Caudate nucleus (tissue), 63 donors: ENCODE measurements at places on chromosomes 3 and 15.

- DNase-seq: no peak
Observed at GRCh38 chr3:52245322-52246263, at the start of gene PPM1M. PPM1M (plus strand) TSS chr3:52245759; CDS start chr3:52245825, 66 bp downstream.

DNA sequence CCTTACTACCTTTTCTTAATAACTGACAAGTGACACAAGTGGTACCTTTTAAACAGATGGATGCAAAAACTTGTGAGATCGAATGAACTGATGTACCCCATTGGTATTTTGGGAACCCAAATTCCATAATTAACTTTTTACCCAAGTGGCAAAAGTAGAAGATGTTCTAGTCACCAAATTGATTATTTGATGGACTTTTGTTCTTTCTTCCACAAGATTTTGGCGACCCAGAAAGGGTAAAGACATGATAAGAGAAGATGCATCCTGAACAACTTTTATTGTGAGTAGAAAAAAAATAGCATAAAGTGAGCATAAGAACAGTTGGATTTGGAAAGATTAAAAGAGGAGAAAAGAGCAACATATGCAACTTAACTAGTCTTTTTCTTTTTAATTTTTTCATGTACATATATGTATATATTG is 159.5 kb downstream of the TIGIT start:
- DNase-seq: no peak

- no peak for DNase-seq
Observed at GRCh38 chr3:123124971-123125370, 58.1 kb downstream of the PDIA5 start.

- no peak for DNase-seq
Observed at GRCh38 chr3:66115858-66116654, 77.3 kb upstream of the MAGI1 start.

DNA sequence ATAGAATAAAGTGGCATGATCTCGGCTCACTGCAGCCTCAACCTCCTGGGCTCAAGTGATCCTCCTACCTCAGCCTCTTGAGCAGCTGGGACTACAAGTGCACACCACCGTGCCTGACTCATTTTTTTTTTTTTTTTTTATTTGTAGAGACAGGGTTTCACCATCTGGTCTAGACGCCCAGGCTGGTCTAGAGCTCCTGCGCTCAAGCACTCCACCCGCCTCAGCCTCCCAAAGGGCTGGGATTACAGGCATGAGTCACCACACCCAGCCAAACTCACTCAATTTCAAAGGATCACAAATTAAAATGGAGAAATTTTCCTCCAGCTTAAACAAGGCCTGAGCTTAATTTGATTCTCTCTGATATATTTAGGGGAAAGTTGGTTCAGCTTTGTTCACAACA is 27.3 kb upstream of the NMB start:
- DNase-seq: no peak

DNA sequence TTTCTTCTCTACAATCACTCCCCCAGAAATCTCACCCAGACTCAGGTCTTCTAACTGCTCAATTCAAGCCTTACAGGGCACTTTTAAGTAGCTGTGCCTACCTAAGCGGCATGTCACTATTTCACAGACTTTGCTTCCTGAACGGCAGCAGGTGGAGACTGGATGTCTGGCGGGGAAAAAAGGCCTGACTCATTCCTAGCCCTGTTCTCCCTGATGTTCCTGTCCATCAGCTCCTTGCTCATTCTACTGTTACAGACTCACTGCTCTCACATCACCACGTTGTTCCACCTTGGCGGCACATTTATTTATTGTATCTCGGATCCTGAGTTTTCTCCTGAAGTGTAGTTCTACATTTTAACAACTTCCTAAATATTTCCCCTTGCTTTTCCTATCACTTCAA is 52.6 kb upstream of the ATP11B start:
- no peak for DNase-seq

DNA sequence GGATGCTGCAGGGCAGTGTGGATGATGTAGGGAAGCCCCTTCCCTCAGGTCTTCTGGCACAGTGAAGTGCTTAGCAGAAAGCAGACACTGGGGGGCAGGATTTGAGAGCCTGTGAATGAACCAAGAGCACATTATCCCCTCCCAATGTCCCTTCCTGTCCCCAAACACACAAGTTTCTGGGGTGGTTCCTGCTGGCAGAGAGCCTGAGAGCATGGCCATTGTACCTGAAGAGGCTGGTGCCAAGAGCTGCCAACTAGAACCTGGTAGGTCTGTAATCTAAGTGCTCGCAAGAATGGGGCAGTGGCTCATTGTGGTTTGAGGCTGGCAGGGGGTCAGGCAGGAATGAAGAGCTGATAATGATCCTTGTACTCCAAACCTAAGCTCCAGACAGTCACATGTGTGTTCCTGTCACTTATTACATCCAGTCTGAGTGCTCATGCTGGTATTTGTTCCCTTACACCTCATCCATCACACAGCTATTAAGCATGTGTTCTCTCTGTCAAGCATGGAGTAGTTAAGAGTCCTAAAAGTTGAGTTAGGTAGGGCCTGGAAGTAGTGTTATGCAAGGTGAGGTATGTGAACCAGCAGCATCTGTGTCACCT is 6.7 kb upstream of the CCR1 start:
- DNase-seq: no peak

- no peak for DNase-seq
Observed at GRCh38 chr3:183159333-183159732, 3.2 kb downstream of the LAMP3 start.

GRCh38 chr15:78110096-78110495 is 17.7 kb downstream of the SH2D7 start:
- no peak for DNase-seq

DNA sequence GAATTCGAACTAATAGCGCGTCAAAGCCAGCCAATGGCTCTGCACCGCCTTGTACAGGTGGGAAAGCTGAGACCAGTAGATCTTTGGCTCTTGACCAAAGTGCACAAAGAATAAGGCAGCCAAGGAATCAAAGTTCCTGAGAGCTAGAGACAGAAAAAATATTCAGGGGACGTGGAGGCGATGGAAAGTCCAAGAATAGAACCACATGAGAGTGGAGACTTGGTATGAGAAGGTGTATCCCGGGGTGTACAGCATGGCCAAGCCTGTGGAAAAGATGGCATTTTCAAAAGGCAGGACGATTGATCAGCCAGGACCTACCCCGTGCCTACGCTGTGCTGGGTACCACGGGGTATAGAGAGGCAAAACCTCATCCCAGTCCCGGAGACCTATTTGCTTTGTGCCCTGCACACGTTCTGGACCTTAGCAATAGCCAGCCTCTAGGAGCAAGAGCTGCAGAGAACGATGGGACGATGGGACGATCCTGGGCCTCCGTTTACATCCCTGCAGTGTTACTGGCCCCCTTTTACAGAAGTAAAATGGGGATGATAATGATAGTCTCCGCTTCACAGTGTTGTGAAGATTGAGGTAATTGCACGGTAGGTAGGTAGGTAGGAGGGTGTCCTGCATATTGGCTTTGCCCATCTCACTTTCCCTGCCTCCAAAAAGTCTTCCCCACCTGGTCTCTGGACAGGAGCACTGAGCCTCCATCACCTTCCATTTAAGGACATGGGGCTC is 583 bp upstream of the RBSN start:
- peak; percentile 3 for DNase-seq

- no peak for DNase-seq
Observed at GRCh38 chr15:71485094-71485693, 325.2 kb upstream of the NR2E3 start.

DNA sequence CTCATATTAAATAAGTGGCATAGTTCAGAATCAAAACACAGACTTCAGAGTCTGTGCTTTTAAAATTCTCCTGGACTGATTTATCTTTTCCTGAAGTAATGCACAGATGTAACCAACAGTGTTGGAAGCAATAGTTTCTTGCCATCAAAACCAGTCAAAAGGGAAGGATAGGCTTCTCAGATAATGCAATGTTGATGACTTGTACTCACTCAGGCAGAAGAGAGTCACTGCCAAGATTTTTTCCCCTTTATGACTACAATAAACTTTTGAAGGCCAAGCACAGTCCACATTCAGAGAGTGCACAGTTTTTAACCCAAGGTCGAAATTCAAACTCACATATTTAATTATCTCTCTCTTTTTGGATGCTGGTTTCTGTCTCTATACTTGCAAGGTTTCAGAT is 305.0 kb upstream of the SGO1 start:
- no peak for DNase-seq

GRCh38 chr3:72633121-72633520 is 215.1 kb downstream of the SHQ1 start:
- DNase-seq: no peak

DNA sequence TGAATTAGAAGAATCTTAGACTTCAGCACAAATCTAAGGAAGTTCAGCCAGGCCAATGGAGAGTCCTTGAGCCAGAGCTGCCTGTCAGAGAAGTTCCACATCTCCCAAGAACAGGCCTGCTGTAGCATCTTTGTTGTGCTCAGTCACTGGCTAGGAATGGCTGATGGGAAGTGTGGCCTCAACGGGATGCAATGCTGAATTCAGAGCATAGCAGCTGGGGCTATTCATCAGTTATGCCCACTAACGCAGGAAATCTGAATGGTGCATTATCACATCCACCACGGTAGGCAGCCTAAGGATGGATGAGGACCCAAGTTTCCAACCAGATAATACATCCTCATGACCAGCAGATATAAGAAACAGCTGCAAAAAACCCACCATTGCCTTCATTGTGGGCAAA is 3.2 kb upstream of the EIF1B start:
- no peak for DNase-seq

DNA sequence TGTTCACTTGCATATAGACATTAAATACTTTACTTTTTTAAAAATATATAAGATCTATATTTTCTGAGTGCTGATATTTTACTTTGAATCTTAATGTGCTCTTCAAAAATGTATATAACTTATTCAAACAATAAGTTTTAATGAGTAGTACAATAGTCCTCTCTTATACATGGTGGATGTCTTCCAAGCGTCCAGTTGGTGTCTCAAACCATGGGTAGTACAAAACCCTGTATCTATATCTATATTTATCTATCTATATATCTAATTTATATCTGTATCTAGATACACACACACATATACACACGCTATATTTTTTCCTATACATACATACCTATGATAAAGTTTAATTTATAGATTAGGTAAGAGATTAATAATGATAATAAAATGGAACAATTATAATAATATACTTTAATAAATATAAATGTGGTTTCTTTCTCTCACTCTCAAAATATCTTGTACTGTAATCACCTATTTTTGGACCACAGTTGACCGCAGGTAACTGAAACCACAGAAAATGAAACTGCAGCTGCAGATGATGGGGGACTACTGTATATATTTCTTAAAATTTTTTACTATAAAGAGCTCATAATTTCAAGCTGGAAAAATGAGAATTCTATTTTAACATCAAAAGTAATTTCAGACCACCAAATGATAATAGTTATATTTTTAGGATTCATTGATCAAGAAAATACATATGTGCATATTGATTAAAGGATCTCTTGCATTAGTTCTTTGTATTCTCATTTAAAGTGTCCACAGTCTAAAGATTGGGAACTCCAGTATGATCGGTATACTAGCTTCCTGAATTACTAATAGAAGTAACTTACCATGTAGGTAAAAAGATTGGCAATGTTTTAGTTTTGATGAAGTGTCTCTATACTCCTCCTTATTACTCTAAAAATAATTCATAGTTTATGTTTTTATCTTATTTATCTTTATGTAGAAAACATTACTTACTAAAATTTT is 215.1 kb upstream of the MLF1 start:
- DNase-seq: no peak

- no peak for DNase-seq
Observed at GRCh38 chr3:107803170-107803569, 280.4 kb downstream of the BBX start.

DNA sequence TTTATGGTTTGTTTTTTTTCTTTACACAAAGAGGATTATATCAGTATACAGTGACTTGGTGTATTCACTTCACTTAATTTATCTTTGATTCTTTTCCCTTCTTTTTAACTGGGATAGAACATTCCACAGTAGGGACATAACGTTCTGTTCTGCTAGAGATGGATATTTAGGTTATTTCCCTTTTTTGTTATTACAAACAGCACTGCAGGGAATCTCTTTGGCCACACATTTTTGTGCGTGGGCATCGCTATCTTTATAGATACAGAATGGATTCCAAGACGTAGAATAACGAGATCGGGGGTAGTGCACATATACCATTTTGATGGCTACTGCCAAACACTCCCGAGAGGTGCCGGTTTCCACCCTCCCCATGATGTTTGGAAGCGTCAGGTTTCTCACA is 44.8 kb downstream of the PXYLP1 start:
- DNase-seq: no peak

DNA sequence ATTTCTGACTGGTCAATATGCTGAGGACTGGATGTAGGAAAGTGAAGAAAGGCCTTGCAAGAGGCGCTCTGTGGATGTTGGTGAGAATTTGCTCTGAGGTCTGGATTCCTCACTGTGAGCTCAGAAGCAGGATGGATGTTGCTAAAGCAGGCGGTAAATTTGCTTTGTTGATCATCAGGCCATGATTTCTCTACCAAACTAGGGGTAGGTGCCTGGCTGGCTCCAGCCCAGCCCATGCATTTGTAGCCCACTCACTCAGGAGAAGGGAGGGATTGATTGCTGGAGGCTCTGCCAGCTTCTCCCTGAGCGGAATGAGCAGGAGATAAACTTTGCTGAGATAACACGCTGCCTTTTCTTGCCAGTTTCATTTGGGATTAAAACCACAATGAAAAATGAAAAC is 44.3 kb upstream of the NTRK3 start:
- DNase-seq: no peak

GRCh38 chr3:150225986-150226385 is 182.1 kb upstream of the TSC22D2 start:
- no peak for DNase-seq

GRCh38 chr15:73370151-73370550 is 1.4 kb upstream of the HCN4 start:
- DNase-seq: no peak

DNA sequence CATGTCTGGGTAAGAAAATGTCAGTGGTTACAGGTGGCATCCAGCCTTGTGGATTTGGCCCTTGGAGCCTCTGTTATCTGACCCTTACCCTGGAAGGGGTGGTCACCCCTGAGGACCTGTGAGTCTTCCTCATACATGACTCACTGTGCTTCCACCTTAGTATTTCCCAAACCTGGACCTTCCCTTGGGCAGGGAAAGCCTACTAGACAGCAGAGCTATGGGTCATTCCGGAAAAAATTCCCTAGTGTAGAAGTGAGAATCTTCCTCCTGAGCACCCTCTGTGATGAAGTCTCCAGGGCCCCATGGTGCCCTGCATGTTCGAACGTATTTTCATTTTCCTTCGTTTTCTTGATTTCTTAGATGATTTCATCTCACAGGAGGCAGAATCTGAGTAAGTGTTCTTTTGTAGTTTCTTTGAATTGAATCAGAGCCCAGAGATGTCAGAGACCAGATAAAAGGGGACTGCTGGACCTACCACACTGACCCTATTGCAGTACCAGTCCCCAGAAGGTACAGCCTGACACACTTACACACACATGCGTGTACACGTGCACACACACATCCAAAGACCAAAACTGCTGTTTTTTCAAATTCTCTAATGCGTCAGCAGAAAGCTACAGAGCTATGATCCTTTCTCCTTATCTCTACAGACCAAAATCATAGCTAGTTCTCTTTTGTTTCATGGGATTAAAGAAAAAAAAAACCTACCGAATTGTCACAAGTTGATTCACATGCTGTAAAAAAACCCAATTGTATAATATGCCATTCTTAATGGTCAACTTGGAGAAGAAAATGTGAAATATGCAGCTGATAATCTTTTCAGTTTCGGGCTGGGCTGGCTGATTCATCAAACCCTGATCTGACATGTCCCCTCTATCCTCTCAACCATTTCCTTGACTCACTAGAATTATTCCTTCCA is 50.5 kb upstream of the ARHGEF3 start:
- DNase-seq: no peak

GRCh38 chr3:11132861-11133260 is 21.4 kb upstream of the HRH1 start:
- DNase-seq: no peak
